Esophagus squamous epithelium (tissue), 5 donors: ENCODE measurements at places on chromosomes 16 and 17.

GRCh38 chr17:19796457-19796856 lies 48.4 kb upstream of the ALDH3A1 start:
- DNase-seq, result no peak

DNA sequence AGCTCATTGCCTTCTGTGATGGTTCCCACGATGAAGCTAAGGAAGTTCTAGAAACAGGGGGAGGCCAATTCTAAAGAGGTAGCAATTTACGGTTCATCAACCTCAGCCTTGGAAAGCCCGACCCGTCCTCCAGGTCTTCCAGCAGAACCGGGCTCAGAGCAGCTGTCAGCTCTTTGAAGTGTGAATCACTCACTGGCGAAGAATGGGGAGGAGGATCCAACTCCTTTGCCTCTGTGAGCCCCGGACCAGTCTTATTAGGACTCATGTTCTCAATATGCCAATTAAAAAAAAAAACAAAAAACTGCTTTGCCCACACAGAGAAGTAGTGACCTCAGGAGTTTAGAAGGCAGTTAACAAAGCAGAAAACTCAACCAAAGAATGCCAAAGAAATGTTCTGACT lies 31.4 kb downstream of the STX8 start:
- DNase-seq, result no peak

DNA sequence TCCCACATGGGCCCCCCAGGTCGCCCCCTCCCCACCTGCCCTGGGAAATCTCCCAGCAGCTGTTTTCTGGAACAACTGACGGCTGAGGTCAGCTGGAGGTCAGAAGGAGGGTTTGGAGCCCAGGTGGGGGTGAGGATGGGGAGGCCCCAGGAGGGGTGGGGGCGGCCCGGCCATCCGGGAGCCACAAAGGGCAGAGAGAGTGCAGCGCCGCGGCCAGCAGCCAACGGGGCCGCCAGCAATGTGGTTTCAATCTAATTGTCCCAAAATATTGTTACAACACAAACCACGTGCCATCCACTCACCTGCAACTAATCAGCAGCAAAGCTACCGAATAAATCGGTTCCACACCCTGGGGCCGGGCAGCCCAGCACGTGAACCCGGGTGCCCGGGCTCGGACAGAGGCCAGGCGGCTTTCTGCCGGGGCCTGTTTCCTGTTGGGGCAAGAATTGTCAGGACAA lies 28.3 kb upstream of the SLC38A10 start:
- DNase-seq, result no peak

DNA sequence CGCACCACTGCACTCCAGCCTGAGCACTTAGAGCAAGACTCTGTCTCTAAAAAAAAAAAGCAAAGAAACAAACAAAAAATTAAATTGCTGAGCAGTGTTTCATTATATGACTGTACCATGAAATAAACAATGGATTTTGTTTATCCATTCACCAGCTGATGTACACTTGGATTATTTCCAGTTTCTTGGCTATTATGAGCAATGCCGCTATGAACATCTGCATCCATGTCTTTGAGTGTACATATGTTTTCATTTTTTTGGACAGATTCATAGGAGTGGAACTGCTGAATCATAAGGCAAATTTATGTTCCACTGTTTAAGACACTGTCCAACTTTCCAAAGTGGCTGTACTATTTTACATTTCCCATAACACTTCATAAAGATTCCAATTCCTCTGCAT lies 8.0 kb downstream of the RNF157 start:
- DNase-seq, result no peak

DNA sequence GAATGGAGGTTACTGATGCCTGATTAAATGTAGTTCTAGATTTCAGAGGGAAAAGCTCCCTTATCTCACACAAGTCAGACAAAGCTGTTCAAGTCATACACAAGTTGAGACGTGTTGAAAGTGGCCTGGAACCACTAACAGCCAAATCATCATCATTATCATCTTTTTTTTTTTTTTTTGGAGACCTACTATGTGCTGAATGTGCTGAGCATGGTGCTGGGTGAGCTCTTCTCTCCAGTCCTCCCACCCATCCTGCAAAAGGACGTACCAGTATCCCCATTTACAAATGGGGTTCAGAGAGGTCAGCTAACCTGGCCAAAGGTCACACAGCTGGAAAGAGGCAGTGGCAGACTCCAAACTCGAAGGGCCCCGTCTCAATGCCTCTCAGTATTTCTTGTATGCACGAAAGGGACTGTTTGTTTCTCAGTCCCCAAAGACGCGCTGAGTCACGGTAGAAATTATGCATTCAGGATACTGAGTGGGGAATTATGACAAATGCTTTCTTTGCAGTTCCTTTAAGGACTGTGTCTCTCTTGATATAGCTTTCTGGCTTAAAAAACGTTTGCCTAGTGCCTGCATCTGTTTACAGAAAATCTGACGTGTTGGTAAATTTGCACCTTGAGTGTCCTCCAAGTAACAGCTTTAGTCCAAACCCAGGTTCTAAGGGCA lies 235.5 kb downstream of the XYLT1 start:
- DNase-seq, result no peak

GRCh38 chr17:48202959-48203358 lies 95.4 kb downstream of the SNX11 start:
- DNase-seq, result no peak

DNA sequence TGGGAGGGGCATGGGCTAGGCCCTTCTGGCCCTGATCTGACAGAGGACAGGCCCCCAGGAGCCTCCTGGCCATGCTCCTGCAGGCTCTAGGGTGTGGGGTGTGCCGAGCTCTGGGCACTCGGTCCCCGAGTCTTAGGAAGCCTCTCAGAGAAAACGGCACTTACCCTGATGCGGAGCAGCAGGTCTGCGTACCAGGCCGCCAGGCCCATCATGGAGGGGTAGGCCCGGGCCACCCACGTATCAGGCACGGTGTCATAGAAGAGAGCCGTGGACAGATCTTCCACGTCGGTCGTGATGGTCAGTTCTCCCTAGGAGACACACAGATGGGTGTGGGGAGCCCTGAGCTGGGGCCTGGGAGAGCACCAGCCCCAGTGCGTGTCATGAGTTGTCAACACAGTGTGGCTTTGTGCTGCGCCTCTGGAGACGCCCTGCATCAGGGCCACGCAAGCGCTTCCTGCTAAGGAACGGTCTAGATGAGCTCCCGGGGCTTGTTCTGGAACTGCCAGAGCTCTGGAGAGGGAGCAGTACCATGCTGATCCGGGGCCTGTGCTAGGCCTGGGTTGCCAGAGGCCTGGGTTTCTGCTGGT lies 47.9 kb downstream of the PGS1 start:
- no peak for DNase-seq

DNA sequence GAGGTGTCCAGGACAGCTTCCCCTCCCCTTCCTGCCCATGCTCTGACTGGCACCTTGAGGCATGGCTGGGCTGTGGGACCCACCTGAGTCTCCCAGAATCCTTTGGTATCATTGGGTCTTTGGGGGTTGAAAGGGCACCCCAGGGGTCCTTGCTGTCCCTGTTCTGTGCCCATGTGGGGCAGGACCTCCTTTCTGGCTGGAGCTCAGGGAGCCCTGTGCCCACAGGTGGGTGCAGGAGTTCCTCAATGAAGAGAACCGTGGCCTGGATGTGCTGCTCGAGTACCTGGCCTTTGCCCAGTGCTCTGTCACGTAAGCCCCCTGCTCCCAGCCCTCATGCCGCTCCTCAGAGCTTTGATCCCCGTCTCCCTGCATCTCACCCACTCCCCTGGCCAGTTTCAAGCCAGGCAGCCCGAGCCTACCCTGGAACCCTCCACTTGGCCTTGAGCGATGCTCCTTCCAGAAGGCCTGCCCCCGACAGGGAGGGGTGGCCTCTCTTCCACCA lies 11.8 kb downstream of the FMNL1 start:
- DNase-seq, result no peak

GRCh38 chr16:58449768-58450167 lies 50.2 kb upstream of the NDRG4 start:
- DNase-seq, result no peak

GRCh38 chr17:53420035-53420641 lies 402.6 kb upstream of the KIF2B start:
- no peak for DNase-seq

DNA sequence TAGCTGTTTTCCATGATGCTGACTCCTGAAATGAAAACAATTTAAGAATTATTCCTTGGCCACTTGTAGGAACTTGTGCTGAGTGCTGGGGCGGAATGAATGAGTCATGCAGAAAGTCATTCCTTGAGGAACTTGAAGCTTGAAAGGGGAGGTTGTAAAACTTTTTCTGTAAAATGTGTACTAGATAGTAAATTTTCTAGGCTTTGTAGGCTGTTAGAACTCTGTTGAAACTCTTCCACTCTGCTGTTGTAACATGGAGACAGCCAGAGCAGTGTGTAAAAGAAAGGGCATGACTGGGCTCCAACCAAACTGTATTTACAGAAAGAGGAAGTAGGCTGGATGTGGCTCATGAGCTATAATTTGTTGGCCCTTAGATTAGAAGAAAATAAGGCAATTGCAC lies 46.1 kb downstream of the ABCA8 start:
- DNase-seq, result no peak

DNA sequence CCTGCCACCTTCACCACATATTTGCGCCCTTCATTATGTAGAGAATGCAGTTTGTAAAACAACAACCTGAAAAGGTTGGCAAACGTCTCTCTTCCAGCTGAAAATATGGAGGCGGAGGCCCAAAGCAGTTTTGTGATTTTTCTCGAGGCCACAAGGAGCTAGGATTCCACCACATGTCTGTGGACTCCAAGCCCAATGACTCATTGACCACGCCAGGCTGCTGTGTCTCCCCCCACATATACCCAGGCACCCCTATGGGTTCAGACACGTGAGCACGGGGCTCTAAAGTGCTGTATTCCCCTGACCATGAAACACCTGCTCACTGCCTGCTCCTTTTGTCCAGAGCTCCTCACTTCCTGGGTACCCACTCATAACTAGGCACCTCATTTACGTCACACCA lies 121.4 kb upstream of the CDH5 start:
- no peak for DNase-seq

DNA sequence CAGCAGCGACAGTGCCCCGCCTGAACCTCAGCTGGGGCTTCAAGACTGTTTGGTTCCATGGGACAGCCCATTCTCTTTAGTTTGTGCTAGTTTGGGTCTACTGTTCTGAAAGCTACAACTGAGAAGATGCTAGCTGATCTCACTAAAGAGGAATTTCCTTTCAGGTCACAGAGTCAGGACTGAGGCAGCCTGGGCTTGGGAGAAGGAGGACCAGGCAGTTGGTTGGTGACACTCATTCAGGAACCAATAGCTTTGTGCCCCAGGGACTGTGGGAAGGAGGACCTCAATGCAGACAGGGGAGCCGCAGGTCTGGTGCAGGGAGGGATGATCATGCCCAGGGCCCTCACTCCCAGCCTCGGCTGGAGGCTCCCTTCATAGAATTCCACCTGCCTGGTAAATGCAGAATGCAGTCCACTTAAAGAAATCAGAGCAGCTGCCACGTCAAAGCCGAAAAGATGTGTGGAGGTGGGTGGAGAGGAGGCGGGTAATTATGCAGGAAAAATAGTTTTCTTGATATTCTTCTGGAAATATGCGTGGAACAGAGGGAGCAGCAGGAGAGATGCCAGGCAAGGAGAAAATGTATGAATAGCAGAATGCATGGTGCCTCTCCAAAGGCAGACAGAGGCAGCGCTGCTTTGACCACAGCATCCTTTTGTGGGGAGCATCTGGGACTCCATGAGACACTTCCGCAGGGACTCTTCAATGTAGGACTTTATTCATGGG lies 32.6 kb upstream of the ZFP90 start:
- DNase-seq, result no peak

GRCh38 chr16:12678983-12679382 lies 124.7 kb downstream of the CPPED1 start:
- no peak for DNase-seq

- DNase-seq, result no peak
These were observed 26.2 kb downstream of the KPNA2 start for GRCh38 chr17:68061512-68062313.

DNA sequence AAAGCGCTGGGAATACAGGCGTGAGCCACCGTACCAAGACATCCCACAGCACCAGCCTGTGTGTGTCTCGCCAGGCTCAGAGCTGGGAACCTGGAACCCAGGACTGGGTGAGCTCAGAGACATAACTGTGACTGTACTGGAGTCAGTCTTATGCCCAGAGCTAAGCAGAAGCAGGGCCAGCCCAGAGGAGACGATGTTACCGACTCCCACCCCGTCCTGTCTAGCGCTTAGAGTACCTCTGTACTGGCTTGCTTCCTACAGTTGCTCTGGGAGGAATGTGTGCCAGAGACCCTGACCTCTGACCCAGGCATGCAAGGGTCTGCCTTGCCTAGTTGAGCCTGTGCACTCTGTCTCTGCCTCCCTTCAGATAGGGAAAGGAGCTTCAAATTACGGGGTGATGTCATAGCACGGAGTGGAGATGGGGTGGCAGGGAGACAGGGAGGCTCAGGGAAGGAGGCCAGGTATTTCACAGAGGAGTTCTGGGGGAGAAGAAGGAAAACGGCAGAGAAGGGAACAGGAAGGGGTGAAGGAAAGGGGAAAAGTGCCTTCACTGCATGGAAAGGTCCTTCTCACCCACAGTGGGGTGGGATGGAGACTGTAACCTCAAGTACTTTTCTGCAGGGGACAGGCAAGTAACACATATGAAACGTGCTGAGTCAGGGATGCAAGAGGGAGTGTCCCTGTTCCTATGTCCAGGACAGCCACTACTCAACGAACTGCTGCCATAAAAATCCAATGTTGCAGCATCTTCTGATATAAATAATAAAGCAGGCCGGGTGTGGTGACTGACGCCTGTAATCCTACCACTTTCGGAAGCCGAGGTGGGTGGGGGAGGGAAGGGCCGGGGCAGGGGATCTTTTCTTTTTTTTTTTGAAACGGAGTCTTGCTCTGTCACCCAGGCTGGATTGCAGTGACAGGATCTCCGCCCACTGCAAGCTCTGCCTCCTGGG lies 5.8 kb upstream of the ARMC5 start:
- DNase-seq, result no peak

- no peak for DNase-seq
These were observed at the start of gene SPIRE2 for GRCh38 chr16:89828199-89828869. Gene SPIRE2, plus strand, starts transcription at chr16:89828475. Its CDS starts 76 bp downstream, at chr16:89828551.

- no peak for DNase-seq
These were observed 28.4 kb upstream of the LONP2 start for GRCh38 chr16:48215738-48216137.

DNA sequence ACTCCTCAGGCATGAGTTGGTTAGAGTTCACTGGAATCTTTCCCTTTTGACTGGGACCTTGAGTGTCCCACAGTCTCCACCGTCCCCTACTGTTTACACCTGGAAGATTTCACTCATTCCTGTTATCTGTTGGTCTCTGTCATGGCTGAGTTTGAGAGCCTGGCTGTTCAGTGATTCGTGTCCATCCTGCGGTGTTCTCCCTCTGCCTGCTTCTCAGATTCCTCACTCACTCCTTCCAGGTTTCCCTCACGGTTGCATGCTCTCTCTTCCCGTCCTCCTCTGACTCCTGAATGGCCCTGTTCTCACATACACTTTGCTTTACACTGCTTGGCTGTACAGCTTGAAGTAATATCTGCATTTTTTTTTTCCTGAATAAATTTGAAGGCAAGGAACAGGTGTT lies 24.5 kb downstream of the OR1D5 start:
- DNase-seq, result no peak

DNA sequence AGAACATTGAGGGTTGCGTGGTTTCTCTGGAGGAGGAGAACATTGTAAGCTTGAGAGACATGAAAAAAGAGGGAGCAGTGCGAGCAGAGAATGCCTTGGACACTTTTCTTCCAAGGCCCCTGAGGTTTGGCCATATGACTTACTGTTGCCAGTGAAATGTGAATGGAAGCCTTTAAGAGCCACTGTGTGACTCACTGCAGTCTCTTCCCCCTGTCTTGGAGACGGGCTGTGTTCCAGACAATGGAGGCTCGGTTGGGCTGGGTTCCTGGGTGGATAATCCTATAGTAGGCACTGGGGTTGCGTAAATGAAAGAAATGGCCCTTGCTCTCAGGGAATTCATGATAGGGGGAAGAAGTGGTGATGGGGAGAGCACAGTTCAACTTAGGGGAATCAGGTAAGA lies 75.5 kb downstream of the SHISA9 start:
- no peak for DNase-seq
